GM04503 (cell line): ENCODE measurements at places on chromosomes 13 and 19.

DNA sequence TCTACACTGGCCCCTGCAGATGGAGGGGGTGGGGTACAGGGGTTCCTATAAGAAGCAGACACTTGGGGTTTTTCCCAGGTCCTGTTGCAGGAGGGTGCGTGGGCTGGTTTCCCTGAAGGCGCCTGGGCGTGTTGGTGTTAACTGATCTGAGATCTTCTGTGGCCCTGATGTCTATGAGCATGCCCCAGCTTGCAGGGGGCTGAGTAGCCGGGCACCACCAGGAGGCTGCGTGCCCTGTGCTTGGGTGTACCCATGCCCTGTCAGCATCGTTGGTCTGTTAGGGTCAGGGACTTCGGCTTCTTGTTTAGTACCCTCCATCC is 45.3 kb downstream of the CAPN12 start:
- no peak for DNase-seq

GRCh38 chr13:80400164-80400864 is 59.4 kb upstream of the SPRY2 start:
- no peak for DNase-seq

DNA sequence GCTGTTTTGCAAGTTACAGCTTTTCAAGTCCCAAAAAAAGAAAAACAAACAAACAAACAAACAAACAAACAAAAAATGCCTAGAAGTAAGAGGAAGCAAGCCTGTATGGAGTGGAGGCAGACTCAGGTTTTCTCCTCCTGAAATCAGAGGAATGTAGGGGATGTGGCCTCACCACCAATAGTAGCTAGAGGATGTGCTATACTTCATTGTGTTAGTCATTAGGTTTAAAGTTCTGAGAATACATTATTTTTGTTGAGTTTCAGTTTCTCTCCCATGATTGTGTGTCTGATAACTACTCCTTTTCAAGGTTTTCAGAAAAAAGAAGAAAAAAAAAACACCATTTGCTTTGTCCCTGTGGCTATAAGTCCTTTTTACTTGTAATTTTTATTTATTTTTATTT is 524.5 kb downstream of the GPC6 start:
- DNase-seq, result no peak

- DNase-seq, result no peak
These were observed 233.7 kb upstream of the IPO5 start for GRCh38 chr13:97719736-97720135.

- DNase-seq, result no peak
These were observed 19.8 kb upstream of the TCF3 start for GRCh38 chr19:1672038-1672768.

DNA sequence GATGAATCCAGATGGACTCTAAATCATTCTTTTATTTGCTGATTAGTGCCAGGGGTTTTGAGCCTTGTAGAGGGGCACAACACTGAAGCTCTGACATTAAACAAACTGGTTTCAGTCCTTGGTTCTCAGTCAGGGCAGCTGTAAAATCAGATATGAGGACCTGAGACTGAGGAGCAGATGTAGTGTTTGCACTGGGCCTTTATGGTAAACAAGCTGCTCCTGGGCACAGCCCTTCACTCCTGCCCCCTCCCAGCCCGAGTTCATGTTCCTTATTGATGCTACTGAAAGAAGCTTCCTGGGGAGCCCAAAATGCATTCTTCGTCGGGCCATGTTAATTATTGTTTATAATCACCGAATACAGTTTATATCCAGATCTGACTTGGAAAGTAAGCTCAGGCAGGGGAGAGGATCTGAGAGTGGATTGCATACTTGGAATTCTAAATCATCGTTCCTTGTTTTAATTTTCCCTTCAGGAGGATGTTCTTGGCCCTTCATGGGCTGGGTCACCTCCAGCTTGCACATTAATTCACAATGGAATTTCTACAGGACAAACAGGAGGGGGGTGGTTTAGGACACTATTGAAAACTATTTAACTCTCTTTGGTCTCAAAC is 213.5 kb downstream of the FGF9 start:
- DNase-seq, result no peak

GRCh38 chr13:63554157-63554556 is 2138.5 kb upstream of the PCDH20 start:
- DNase-seq, result no peak

DNA sequence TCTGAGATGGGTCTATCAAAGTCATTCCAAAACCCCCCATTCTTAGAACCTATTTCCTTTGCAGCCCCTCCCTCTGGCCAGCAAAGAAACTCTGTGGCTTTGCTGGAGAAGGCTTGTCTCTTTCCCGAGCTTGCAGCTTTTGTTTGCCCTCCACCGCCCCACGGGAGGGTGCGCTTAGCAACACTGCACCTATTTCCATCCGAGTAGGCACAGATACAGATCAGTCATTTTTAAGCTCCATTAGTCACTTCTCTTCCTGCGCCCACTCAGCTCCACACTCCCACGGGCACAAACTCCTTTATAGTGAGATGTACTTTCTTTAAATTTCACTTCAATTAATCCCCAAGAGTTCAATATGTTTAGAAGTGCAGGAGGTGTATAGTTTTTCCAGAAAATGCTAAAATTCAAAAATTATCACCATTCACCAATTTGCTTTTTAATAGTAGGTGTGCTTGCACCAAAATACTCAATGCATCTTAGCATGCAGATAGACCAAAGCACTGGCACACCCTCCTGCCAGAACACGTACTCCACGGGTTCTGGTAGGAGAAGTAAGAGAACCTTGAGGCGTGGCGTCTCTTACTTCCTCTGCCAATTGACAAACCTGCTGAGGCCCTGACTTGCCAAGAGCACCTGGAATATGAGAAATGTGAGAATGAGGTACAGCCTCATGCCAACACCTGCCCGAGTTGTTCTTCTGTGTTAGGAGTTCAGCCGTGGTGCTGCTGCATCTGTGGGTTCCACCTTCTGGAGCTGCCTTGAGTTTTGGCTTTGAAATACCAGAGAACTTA is 183.7 kb downstream of the TEX29 start:
- DNase-seq, result no peak

DNA sequence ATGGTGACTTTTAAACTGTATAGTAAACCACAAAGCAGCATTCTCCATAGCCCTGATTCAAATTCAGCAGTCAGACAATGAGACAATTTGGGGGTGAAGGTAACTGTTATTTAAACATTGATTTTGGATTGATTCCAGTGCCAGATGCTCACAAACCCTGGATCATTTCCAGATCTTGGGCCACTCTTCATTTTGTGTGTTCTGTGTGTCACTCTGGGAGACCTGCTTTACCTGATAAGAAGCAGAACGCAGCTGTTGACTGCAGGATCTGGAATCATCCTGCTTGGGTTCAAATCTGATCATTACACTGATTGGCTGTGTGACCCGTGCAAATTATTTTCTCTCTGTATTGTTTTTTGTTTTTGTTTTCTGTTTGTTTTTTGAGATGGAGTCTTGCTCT is 4.0 kb upstream of the PCDH8 start:
- DNase-seq, result no peak

DNA sequence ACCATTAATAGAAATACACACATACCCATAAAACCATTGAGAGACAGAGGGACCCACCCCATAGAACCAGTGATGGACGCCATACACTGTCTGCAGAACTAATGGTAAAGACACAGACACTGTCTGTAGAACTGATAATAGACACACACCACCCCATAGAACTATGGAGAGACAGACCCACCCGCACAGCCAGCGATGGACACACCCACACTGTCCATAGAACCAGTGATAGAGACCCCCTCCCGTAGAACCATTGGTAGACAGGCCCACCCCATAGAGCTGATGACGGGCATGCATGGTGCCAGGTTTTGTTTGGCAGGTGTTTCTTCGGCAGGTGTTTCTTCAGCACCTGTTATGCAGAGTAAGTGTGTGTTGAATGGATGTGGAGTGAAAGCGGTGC is 88.3 kb upstream of the TEX29 start:
- DNase-seq, result no peak

DNA sequence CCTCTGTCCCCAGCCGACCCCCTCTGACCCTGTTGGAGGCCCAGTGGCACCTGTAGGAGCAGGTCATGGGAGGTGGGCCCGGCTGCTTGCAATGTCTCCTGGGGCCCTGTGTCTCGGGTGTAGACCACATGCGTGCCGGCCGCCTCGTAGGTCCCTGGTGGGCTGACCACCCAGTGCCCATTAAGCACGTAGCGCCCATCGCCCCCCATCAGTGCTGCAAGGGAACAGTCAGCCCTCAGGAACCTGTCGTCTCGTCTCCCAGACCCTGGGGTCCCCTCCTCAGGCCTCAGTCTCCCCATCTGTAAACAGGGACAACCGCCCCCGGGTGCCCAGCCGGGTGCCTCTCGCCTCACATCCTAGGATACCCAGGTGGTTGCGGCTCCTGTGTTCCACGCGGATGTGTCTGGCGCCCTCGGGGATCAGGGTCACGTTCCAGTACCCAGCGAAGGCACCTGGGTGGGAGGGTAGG is 5.6 kb downstream of the ADAMTSL5 start:
- DNase-seq, result no peak

DNA sequence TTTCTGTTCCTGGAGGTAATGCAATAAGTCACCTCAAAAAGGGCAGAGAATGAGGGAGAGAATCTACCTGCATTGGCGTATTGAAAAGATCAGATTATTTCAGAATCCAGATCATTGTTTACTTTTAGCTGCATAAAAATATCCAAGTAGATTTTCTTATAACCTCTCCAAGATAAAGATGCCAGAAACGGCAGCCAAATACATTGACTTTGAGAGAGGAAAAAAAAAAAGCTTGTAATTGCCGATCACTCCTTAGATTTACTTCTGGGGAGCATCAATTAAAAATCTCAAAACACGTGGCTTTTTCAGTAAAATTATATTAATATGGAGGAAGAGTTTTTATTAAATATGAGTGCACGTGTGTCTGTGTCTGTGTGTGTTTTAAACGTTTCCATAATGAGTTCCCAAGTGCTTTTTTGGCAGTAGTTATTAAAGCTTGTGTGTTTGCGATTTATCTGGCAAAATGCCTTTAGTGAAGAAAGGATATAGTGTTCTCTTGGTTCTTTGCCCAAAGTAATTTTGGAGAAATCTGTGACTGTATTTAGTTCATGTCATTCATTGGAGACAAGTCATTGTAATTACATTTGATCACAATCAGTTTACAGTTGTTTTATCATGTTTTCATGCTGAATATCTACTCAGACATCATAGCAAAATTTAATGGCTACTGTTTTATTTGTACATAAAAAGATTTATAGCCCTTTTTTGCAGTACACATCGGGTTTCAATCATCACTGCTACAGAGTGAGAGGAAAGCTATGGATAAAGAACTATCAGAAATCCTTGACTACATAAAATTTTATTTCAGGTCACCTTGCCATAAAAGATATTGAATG is 176.1 kb downstream of the TM9SF2 start:
- DNase-seq, result no peak

DNA sequence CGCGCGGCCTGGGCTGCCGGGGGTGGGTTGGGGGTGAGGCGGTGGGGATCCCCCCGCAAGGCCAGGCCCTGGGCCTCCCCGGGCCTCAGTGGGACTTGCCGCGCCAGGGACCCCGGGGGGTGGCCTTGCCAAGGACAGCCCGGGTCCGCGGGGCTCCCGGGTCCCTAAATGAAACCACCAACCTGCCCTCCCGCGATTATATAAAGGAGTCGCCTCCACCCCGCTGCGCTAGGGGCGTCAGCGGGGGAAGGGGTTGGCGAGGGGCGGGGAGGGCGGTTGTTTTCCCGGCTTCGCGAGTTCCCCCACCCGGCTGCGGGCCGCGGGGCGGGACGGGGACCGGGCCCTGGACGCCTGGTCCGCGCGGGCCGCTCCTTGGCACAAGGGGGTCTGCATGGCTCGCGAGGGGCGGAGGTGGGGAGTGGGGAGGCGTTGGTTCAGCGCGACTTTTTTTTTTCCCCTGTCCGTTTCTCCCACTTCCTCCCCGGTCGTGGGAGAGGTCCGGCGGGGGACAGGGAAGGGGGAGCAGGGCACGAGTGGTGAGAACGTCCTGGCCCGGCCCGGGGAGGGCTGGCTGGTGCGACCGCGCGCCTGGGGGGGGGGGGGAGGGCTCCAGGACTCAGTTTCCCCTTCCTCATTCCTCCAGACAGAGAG is 822 bp upstream of the ZBTB7A start:
- DNase-seq, result no peak

DNA sequence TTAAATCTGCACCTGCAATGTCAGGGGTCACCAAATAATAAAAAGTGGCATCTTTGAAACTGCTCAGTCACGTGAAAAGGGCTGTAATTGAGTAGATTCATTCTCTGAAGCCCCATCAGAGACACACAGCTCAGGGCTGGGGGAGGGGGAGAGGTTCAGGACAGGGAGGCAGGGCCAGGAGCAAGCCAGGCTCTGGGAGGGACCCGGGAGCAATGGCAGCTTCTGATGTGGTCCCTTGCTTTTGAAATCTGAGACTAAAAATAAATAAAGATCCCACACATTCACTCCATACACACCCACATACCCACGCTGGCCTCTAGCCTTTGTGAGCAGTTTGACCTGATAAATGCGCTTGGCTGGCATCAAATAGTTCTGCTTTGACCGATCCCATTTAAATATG is 32.8 kb downstream of the GSX1 start:
- DNase-seq, result no peak

GRCh38 chr19:55068950-55069864 is 6.3 kb upstream of the RDH13 start:
- DNase-seq, result no peak

DNA sequence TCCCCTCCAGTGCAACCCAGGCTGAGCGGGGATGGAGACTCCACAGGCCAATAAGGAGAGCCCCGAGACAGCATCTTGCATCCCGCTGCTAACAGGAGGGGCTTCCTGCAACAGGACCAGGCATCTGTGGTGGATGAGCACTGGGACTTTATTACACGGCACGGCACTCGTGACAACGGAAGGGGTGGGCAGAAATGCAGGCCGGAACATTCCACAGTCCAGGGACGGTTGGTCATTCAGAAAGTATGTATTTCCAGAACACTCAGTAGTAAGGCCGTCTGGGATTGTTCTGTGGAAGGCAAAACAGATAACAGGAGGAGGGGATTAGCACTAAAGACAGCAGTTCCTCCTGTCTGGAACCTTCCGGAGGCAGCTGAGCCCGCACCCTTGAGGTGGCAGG is 3.3 kb upstream of the TM6SF2 start:
- no peak for DNase-seq

- DNase-seq, result no peak
These were observed 44.1 kb upstream of the RANBP3 start for GRCh38 chr19:6021878-6022569.

DNA sequence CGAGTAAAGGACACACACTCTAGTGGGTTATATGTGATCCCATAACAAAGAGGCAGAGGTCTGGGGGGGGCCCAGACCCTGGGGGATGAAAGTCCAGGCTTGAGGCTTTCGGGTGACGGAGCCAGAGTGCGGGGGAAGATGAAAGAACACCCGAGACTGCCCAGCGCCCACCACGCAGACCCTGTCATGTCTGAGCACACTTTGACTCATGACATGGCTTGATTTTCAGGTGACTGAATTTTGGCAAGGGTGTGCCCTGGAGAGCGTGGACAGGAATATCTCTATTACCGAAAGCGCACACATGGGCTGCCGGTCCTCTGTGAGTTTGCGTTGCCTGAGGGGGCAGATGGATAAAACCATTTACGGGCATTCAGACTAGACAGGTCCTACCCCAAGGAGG is 192.0 kb upstream of the SOX1 start:
- no peak for DNase-seq

GRCh38 chr19:52600639-52601024 is 30.5 kb downstream of the ZNF701 start:
- no peak for DNase-seq

- no peak for DNase-seq
These were observed 354.9 kb upstream of the HTR2A start for GRCh38 chr13:47251771-47252170.

- DNase-seq, result no peak
These were observed 295.1 kb upstream of the SLITRK5 start for GRCh38 chr13:87376081-87376480.

GRCh38 chr19:49340069-49340864 is 5.1 kb downstream of the CD37 start:
- no peak for DNase-seq
